Activated naive CD8-positive, alpha-beta T cell treated with anti-CD3 and anti-CD28 coated beads, Interleukin-2, amount 50 U/mL, for 16 hours (primary cell): ENCODE measurements at places on chromosomes 2 and 18.

GRCh38 chr18:22999212-22999611, 66.1 kb downstream of the RBBP8 start:
- DNase-seq: no peak

DNA sequence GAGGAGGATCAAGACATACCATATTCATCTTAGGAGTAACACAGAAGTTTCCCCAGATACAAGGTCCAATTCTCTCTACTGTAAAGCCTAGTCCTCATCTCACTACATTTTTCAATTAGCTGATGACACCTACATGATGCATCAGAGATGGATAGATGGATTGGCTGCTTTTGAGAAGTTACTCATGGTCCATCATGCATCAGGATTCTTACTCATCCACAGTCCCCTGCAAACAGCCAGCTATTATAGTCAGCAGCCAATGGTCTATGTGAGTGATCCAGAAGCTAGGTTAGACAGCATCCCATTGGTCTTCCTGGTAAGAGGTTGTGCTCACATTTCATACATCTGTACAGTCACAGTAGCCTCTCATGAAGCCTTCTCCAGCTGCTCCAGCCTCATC, 154.5 kb upstream of the NRP2 start:
- DNase-seq: no peak

GRCh38 chr2:130769343-130769907, 14.1 kb downstream of the AMER3 start:
- no peak for DNase-seq

GRCh38 chr18:2330764-2331163, 240.5 kb downstream of the METTL4 start:
- no peak for DNase-seq

- no peak for DNase-seq
Observed at GRCh38 chr2:209525834-209526281, 102.0 kb downstream of the MAP2 start.

GRCh38 chr2:20352230-20352578, 1.6 kb upstream of the PUM2 start:
- no peak for DNase-seq

GRCh38 chr2:162069267-162069903, 4.6 kb downstream of the DPP4 start:
- no peak for DNase-seq

DNA sequence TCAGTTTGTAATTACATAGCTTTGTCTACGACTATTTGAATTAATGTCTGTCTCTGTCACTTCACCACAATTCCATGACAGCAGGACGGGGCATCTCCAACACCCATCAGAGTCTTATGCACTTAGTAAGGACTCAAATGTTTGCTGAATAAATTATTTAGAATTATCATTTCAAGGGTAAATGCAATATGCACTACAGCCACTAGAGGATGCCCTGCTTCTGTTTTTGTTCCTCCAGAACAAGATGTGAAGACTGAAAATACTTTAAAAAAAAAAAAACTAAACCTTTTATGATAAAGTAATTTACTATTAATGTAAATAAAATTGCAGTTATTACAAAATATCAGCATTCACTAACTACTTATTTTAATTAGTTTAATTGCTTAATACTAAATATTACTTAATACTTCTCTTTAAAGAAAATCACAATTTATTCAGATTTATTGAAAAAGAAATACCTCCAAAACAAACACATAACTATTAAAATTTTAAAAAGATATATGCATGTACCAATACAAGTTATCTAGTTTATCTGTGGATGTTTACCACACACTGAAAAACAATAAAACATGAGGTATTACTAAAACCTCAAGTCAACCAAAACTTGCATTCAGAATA, 3.2 kb downstream of the PIGN start:
- DNase-seq: no peak

- no peak for DNase-seq
Observed at GRCh38 chr2:40208463-40208862, 243.4 kb downstream of the SLC8A1 start.

- DNase-seq: no peak
Observed at GRCh38 chr2:137987011-137987410, 22.7 kb downstream of the HNMT start.

GRCh38 chr2:136059036-136059472, 58.9 kb downstream of the CXCR4 start:
- DNase-seq: no peak

DNA sequence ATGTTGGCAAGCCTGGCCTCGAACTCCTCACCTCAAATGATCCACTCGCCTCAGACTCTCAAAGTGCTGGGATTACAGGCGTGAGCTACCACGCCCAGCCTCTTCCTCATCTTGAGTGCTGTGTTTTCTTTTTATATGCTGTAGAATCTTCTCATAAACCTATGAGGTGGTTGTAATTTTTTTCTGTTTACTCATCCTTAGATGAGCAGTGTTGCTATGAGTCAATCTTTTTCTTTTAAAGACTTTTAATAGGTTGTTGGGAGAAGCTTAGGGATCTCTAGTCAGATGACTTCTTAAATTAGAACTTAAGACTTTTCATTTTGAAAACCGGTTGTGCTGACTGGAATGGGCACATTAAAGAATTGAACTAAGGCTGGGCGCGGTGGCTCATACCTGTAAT, 8.7 kb upstream of the AAK1 start:
- DNase-seq: no peak

GRCh38 chr2:225008935-225009334, 33.3 kb downstream of the DOCK10 start:
- DNase-seq: no peak

- no peak for DNase-seq
Observed at GRCh38 chr2:216970359-216970915, 110.6 kb upstream of the TNP1 start.

DNA sequence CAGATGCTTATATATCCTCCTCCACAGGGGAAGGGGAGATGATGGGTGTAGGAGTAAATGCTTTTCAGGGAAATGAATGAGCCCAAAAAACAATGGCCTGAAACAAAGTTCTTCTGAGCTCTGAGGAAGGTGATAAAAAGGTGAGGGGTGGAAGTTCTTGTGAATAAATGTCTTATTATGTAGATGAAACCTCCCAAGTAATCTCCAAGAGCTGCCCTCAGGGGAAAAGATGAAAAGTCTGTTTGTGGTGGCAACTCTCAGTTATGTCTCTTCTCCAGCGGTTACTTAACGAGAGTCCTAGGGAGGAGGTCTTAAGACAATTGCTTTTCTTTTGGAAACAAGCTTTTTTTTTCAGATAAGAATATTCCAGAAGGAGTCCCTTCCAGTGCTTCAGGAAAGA, 115.5 kb upstream of the CHAC2 start:
- no peak for DNase-seq

DNA sequence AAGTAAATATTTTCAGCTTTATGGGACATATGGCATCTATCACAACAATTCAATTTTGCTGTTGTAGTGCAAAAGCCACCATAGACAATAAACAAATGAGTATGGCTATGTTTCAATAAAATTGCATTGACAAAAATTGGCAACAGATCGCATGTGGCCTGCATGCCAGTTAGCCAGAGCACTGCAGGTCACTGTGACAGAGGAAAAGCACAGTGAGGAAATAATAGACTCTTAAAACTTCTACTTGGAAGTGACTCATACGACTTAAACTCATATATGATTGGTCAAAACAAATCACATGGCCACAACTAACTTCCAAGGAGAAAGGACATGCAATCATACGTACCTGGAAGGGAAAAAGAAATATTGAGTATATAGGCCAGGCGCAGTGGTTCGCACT, 44.4 kb downstream of the EXOC6B start:
- no peak for DNase-seq

GRCh38 chr2:197079832-197080555, 153.5 kb upstream of the PGAP1 start:
- no peak for DNase-seq
